ENCODE measurements at places on chromosomes 11 and 22. TPM values are rescaled to one million over a fixed set of nuclear protein-coding genes. Genes with fewer than 3 reads are reported as not detected.

DNA sequence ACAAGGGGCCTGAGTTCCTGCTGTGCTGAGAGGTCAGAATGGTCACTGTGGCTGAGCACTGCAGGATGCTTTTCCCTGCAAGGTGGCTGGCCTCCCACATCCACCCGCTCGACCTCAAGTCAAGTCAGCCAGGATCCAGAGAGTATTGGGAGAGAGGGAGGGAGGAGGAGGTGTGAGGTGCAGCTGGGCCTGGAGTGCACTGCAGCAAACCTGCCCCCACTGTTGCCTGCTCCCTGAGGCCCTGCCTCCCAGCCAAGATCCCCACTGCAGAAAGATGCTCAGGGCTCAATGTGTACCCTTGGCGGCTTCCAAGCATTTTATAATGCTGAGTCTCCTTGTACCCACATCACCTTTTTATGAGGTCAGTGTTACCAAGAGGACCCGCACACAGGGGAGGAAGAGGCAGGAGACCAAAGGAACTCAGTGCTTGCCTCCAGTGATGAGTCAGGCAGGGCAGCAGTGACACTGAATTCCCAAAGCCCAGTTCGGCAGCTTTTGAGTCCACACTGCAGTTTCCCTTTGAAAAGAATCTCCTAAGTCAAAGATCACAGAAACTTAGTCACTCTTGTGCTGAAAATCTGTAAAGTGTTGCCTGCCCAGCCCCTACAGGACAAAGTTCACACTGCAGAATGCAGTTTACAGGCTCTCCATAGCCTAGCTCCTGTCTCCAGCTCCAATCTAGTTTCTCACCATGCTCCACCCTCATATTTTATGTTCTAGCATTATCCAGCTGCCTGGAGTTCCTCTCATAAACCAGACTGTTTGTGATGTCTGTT lies 3.1 kb downstream of the ENDOD1 start:
- H3K4me3 ChIP-seq: no peak overlapping the region
- H3K36me3 ChIP-seq: no peaks in the 10 kb centered on the region
- H3K27me3 ChIP-seq: no peaks in the 10 kb centered on the region
- no peak for DNase-seq
- H3K27ac ChIP-seq: no peak overlapping the region
- peaks cover 24% of the 10 kb centered on the region for H3K4me1 ChIP-seq

- peak overlapping the region; percentile 93 for H3K27ac ChIP-seq
- H3K4me1 ChIP-seq: peaks cover 20% of the 10 kb centered on the region
- peak; percentile 48 for DNase-seq
- peak overlapping the region; percentile 88 for H3K4me3 ChIP-seq
- no peaks in the 10 kb centered on the region for H3K27me3 ChIP-seq
- no peaks in the 10 kb centered on the region for H3K36me3 ChIP-seq
Observed at GRCh38 chr22:36386351-36386899, 1.3 kb downstream of the MYH9 start.

- H3K36me3 ChIP-seq: no peaks in the 10 kb centered on the region
- H3K4me3 ChIP-seq: no peak overlapping the region
- H3K27me3 ChIP-seq: no peaks in the 10 kb centered on the region
- no peak overlapping the region for H3K27ac ChIP-seq
- H3K4me1 ChIP-seq: peaks cover 1% of the 10 kb centered on the region
Observed at GRCh38 chr11:45828996-45829395, 18.3 kb upstream of the CRY2 start.

The CHRM1 gene
- polyA plus RNA-seq: 0.45 TPM

- DNase-seq: no peak
- no peak overlapping the region for H3K27ac ChIP-seq
- no peak overlapping the region for H3K4me3 ChIP-seq
- peaks cover 4% of the 10 kb centered on the region for H3K4me1 ChIP-seq
- H3K36me3 ChIP-seq: no peaks in the 10 kb centered on the region
- H3K27me3 ChIP-seq: no peaks in the 10 kb centered on the region
Observed at GRCh38 chr11:125068368-125068767, 5.3 kb downstream of the SLC37A2 start.

The CALCA gene
- not detected for polyA plus RNA-seq

The FOSL1 gene
- polyA plus RNA-seq: 1.7 TPM

DNA sequence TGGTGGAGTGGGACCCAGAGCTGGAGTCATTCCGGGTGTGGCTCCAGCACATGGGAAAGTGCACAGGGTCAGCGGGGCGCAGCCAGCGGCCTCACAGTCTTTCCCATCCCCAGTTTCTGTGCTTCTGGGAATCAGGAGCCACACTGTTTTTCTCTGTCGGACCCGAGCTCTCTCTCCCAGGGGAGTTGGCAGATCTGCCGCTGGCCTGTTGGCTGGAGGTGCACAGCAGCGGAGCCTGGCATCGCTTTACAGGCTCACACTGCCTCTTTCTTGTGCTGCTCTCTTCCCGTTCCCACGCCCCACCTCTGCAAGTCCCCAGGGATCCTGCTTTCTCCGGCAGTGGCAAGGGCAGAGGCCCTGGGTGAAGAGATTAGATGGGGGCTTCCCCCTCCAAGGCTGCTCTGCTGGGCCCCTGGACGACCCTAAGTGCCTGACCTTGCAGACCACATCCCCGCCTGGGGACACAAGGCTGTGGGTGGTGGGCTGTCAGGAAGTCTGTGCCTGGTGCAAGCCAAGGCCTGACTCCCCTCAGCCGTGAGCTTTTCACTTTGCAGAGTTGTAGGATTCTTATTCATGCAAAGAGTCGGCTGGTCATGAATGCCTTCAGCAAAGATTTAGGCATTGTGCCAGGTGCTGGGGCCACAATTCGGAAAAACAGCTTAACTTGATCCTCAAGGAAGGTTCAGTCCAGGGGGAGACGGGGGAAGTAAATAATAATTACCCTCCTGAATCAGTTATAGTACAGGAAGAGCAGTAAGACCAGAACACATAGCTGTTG lies 116.3 kb downstream of the TIMP3 start:
- DNase-seq: no peak
- H3K27me3 ChIP-seq: no peaks in the 10 kb centered on the region
- H3K27ac ChIP-seq: no peak overlapping the region
- H3K4me1 ChIP-seq: peaks cover 6% of the 10 kb centered on the region

DNA sequence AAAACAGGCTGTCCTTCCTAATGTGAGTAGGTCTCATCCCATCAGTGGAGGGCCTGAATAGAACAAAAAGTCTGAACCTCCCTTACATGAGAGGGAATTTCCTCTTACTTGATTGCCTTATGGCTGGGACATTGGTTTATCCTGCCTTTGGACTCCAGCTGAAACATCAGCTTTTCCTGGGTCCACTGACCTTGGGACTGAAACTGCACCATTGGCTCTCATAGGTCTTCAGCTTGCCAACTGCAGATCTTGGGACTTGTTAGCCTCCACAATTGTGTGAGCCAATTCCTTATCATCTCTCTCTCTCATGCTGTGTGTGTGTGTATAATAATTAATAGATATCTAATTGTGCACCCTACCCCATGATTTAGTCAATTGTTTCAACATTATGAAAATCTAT lies 375.3 kb upstream of the DDI1 start:
- H3K36me3 ChIP-seq: no peaks in the 10 kb centered on the region
- no peak for DNase-seq
- no peaks in the 10 kb centered on the region for H3K27me3 ChIP-seq
- H3K4me3 ChIP-seq: no peak overlapping the region

The FOLH1 gene
- 1.6 TPM for polyA plus RNA-seq

DNA sequence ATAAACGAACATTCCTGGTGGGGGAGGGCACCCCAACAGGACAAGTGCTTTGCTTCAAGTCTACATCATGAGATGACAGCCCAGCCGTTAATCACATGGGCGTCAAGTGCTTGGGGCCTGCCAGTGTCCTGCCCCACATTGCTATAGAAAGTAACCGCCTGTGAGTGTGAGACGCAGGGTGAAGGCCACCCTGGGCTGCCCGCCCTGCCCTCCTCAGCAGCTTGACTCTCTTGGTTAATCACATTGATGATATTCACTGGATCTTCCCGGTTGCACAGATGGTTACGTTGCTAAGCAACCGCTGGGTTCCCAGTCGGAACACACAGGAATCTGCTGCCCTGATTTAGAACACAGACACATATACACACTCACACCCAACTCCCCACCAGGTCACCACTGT lies 79.3 kb downstream of the CTTN start:
- H3K27me3 ChIP-seq: no peaks in the 10 kb centered on the region
- H3K36me3 ChIP-seq: no peaks in the 10 kb centered on the region
- DNase-seq: no peak
- H3K4me1 ChIP-seq: no peaks in the 10 kb centered on the region

GRCh38 chr11:66006891-66007176 lies 4.5 kb downstream of the BANF1 start:
- no peaks in the 10 kb centered on the region for H3K27me3 ChIP-seq
- H3K36me3 ChIP-seq: no peaks in the 10 kb centered on the region
- no peak overlapping the region for H3K4me3 ChIP-seq
- no peak overlapping the region for H3K27ac ChIP-seq
- H3K4me1 ChIP-seq: peaks cover 11% of the 10 kb centered on the region
- DNase-seq: no peak

GRCh38 chr11:8839957-8840945 lies 70.7 kb upstream of the AKIP1 start:
- H3K4me1 ChIP-seq: peaks cover 34% of the 10 kb centered on the region
- H3K36me3 ChIP-seq: no peaks in the 10 kb centered on the region
- DNase-seq: peak; percentile 79
- no peak overlapping the region for H3K4me3 ChIP-seq

The DEFB131B gene
- polyA plus RNA-seq: not detected

GRCh38 chr22:46052331-46052771 lies 75.4 kb upstream of the WNT7B start:
- H3K36me3 ChIP-seq: no peaks in the 10 kb centered on the region
- peak overlapping the region; percentile 99 for H3K27ac ChIP-seq
- H3K4me3 ChIP-seq: peak overlapping the region; percentile 89
- peak; percentile 17 for DNase-seq

DNA sequence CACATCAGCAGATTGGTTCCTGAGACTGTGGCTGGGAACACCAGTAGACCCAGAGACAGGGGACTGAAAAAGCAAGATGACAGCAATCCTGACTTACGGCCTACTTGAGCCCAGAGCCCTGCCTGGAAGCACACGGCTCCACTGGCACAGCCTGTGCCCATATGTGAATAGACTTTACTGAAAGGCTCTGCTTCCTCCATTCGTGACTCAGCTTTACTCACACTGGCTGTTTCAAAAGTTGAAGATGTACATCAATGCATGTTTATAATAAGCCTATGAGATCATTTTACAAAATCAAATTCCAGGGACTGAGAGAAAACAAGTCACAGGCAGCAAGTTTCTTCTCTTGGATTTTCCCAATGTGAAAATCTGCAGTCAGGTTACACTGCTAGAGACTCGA lies 134.6 kb upstream of the TEAD1 start:
- H3K4me3 ChIP-seq: no peak overlapping the region
- no peaks in the 10 kb centered on the region for H3K36me3 ChIP-seq
- no peak for DNase-seq
- no peaks in the 10 kb centered on the region for H3K27me3 ChIP-seq
- peaks cover 11% of the 10 kb centered on the region for H3K4me1 ChIP-seq

The DCPS gene
- 16.8 TPM for polyA plus RNA-seq

GRCh38 chr11:69211540-69211919 lies 55.8 kb downstream of the SMIM38 start:
- no peak overlapping the region for H3K4me3 ChIP-seq
- H3K36me3 ChIP-seq: no peaks in the 10 kb centered on the region
- DNase-seq: no peak
- no peak overlapping the region for H3K27ac ChIP-seq
- no peaks in the 10 kb centered on the region for H3K4me1 ChIP-seq

The CCDC81 gene
- polyA plus RNA-seq: 16.0 TPM

The FOLR2 gene
- polyA plus RNA-seq: 37.3 TPM

DNA sequence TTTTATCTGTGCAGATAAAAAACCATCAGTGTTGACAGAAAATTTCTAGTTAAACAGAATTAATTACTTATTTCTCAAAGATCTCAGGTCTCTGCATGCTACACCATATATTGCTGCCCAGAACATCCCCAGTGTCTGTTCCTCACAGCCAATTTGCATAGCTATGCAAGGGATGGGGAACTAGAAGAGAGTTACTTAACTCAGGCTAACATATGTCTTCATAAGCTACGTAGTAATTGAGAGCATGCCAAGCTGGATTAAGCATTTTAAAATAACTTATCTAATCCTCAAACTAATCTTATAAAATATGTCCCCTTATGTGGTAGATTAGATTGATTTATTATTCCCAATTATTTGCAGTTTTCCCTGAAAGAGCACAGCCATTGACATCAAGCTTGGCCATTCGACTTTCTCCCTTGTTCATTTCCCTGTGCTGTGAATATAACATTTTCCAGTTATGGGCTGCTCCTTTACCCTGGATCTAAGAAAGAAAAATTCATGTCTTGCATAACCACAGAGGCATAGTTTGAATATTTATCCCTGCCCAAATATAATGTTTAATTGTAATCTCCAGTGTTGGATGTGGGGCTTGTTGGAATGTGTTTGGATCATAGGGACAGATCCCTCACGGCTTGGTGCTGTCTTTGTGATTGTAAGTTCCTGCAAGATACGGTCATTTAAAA lies 69.1 kb downstream of the C11orf87 start:
- H3K4me1 ChIP-seq: no peaks in the 10 kb centered on the region
- no peak overlapping the region for H3K27ac ChIP-seq
- no peak overlapping the region for H3K4me3 ChIP-seq
- no peaks in the 10 kb centered on the region for H3K27me3 ChIP-seq
- DNase-seq: no peak

The PRDM10 gene
- polyA plus RNA-seq: 4.9 TPM

The LSP1 gene
- 50.1 TPM for polyA plus RNA-seq

- no peaks in the 10 kb centered on the region for H3K27me3 ChIP-seq
- no peak overlapping the region for H3K4me3 ChIP-seq
- H3K36me3 ChIP-seq: no peaks in the 10 kb centered on the region
- no peaks in the 10 kb centered on the region for H3K4me1 ChIP-seq
- no peak for DNase-seq
Observed at GRCh38 chr22:48927591-48927990, 900.1 kb downstream of the BRD1 start.

GRCh38 chr11:66002648-66003225 lies 434 bp downstream of the BANF1 start:
- no peaks in the 10 kb centered on the region for H3K27me3 ChIP-seq
- peak overlapping the region; percentile 93 for H3K4me3 ChIP-seq
- peak; percentile 71 for DNase-seq
- H3K27ac ChIP-seq: peak overlapping the region; percentile 98
- H3K36me3 ChIP-seq: no peaks in the 10 kb centered on the region

DNA sequence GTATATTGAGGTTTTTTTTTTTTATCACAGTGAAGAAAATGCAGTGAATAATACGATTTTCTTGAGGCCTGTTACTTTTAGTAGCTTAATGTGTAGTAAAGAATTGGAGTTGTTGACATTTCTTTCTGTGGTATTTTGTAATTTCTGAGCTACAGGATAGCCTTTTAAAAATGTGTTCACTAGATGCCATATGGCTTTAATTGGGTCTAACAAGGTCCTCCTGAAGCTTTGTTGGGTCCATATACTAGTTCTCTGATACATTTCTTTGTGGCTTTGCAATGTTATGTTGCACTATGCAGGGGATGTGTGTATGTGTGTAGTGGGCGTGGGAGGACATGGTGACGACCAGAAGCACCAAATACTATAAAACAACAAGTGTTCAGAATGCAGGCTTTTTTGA lies 25.1 kb downstream of the FBXO7 start:
- no peaks in the 10 kb centered on the region for H3K27me3 ChIP-seq
- no peaks in the 10 kb centered on the region for H3K36me3 ChIP-seq
- no peak overlapping the region for H3K27ac ChIP-seq
- H3K4me1 ChIP-seq: peaks cover 5% of the 10 kb centered on the region

GRCh38 chr11:68471360-68472340 lies 11.1 kb downstream of the PPP6R3 start:
- no peaks in the 10 kb centered on the region for H3K36me3 ChIP-seq
- DNase-seq: no peak
- H3K4me3 ChIP-seq: no peak overlapping the region
- no peak overlapping the region for H3K27ac ChIP-seq
- no peaks in the 10 kb centered on the region for H3K27me3 ChIP-seq
- H3K4me1 ChIP-seq: peaks cover 24% of the 10 kb centered on the region
